Ovary (tissue), 10 donors: ENCODE measurements at places on chromosomes 6 and 20. TPM values are rescaled to one million over a fixed set of nuclear protein-coding genes. Genes with fewer than 3 reads are reported as not detected.

DPPA5 gene
- 0.68 TPM for polyA plus RNA-seq

SLC24A3 gene
- 9.5 TPM for polyA plus RNA-seq

EGFL8 gene
- polyA plus RNA-seq: 29.8 TPM

CLDN20 gene
- polyA plus RNA-seq: not detected

CD40 gene
- polyA plus RNA-seq: 35.7 TPM

SPATA25 gene
- polyA plus RNA-seq: 7.1 TPM

DNAH8 gene
- polyA plus RNA-seq: 0.01 TPM

BPIFB1 gene
- polyA plus RNA-seq: not detected

SNAP91 gene
- polyA plus RNA-seq: 1.3 TPM

SSTR4 gene
- polyA plus RNA-seq: not detected

UST gene
- 20.1 TPM for polyA plus RNA-seq

TCF19 gene
- polyA plus RNA-seq: 7.1 TPM

SLC35B3 gene
- polyA plus RNA-seq: 9.3 TPM

APOBEC2 gene
- polyA plus RNA-seq: not detected

RIPK1 gene
- polyA plus RNA-seq: 29.1 TPM

KCNK5 gene
- 15.2 TPM for polyA plus RNA-seq
